ENCODE measurements at places on chromosomes 2 and 18. TPM values are rescaled to one million over a fixed set of nuclear protein-coding genes. Genes with fewer than 3 reads are reported as not detected.

- no peak for DNase-seq
Observed at GRCh38 chr2:164796999-164797398, 44.6 kb downstream of the COBLL1 start.

DNA sequence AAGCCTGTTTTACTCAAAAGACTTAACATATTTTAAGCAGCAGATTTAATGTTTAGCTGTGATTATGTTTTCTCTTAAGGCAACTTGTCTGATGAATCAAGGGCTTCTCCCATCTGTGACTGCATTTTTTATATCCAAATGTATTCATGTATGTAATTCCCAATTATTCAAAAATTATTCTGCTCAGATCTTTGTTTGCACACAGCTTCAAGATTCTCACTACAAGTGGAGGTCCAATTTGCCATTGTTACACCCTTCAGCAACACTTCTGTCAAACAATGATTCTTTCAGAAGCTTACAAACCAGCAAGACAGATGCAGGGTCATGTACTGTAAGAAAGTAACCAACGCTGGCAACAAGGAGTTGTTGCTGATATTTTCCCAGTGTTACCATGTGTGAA is 5.9 kb upstream of the LRPPRC start:
- DNase-seq = no peak

DNA sequence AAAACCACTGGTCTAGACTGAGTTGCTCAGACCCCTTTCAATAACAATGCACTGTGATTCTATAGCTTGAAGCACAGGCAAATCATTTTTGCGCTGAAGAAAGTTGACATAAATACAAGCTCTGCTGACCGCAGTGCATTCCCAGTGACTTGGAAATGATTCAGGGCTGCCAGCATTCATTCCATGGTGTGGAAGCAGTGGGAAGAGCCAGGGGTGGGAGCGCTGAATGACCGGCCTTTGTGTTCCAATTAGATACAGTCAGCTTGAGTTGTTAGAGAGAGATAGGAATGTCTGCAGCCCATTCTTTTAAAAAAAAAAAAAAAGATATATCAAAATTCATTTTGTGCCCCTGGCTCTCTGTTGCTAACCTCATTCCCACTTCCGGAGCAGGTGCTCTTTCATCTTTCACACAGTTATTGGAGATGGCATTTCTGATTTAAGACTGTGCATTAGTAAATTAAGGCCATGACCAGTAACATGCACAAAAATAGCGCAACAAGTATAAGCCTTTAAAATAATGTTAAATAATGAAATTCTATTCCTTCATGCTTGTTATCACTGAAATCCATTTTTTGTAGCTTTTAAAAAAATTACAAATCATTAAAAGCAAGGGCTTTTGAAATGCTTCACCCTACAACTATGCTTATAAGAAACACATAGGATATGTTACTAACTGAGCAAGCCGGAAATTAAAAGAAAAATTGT is 59.4 kb upstream of the CTLA4 start:
- DNase-seq = peak; percentile 61

- DNase-seq = no peak
Observed at GRCh38 chr2:239714116-239714515, 311.0 kb downstream of the NDUFA10 start.

DNA sequence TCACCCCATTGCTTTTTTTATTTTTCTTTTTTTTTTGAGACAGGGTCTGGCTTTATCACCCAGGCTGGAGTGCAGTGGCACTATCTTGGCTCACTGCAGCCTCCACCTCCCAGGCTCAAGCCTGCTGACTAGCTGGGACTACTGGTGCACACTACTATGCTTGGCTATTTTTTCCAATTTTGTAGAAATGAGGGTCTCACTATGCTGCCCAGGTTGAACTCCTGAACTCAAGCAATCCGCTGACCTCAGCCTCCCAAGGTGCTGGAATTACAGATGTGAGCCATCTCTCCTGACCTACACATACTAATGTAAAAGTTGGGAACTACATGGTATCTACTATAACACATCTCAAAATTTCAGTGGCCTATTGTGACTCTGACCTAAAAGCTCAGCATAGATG is 101.2 kb downstream of the FMNL2 start:
- no peak for DNase-seq

DNA sequence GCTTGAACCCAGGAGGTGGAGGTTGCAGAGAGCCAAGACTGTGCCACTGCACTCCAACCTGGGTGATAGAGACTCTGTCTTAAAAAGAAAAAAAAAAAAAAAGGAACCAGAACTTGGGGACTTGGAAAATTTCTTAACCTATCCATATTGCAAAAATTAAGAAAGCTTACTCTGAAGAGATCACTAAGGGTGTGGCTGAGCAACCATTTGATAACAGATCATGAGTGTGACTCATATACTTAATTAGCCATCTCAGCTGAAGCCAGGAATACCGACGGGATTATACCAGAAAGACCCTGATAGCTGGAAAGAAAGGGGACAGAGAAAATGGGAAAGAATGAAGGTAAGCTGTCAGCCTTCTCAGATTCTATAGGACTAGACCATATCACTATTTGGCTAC is 7.1 kb upstream of the ADD2 start:
- no peak for DNase-seq

DNA sequence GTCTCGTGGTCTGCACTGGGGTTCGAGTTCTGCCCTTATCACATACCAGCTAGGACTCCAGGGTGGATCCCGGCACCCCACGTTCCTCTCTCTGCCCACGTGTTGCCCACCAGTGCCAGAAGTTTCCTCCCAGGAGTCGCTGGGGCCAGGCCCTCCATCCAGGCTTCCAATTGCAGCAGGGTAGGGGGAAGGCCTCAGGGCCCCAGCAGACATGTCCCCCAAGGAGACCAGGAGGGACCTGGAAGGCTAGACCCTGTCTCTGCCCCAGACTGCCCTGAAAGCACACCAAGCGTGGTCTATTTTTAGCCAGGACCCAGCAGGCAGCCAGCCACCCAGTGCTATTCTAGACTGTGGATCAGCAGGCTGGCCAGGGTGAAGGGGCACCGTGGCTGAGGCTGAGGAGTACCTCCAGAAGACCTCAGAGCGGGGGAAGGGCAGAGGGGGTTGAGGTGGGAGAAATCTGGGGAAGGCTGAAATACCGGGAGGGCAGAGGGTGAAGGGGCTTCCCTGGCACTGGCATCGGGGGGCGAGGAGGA is 18.8 kb upstream of the TNS1 start:
- DNase-seq = no peak

DNA sequence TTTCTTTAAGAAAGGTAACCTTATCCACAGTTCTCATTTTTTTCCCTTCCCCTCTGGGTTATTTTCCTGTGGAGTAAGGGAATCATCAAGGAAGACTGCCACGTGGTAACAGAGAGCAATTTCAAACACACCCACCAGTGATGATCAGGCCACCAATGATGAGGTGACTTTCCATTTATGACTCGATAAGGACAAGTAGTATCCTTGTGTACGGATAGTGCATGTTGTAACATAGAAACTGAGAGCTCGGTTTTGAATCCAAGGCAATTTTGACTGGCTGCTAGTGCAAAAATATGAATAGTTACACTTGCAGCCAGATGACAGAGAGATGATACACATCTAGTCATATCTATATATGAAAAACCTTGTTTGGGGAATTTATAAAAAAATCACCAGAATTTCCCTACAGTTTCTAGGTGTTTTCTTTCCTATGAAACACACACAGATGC is 143.6 kb upstream of the TCF4 start:
- peak; percentile 12 for DNase-seq

GRCh38 chr18:37334631-37335408 is 230.8 kb downstream of the CELF4 start:
- DNase-seq = peak; percentile 28

GRCh38 chr2:7649461-7650228 is 732.4 kb downstream of the RNF144A start:
- DNase-seq = no peak

DNA sequence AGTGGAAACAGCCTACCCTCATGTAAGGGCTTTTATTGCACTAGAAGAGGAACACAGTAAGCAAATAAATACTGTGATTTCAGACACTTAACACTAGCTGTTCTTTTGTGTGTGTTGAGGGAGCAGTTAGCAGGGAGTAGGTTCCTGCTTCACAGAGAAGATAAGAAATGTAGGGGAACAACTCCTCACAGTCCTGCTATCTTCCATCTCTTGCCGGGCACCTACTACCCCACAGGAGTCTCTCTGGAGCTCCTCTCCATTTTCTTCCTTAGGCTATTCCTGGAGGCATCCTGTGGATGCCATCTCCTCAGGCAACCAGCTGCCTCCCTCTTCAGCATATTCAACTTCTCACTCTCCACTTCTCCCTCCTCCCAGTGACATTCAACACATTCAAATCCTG is 145.0 kb downstream of the SRBD1 start:
- no peak for DNase-seq

- DNase-seq = no peak
Observed at GRCh38 chr2:67896476-67896875, 166.3 kb downstream of the C1D start.

- DNase-seq = no peak
Observed at GRCh38 chr2:136424112-136424511, 306.2 kb upstream of the CXCR4 start.

DNA sequence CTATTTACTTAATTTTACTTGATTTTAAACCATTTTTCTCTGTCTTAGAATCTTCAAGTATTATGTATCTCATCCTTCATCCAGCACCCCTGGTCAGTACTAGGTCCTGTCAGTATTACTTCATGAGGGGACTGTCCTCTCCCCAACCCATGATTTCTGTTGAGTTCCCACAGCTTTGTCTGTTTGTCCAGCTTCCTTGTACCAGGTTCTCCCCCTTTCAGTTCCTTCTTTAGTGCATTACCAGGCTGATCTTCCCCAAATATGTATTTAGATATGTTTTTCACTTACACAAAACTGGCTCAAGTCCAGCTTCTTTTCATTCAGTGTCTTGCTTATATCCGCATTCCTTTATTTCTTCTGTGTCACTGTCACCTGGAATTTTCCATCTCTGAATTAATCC is 13.8 kb upstream of the TTC27 start:
- DNase-seq = no peak

- DNase-seq = no peak
Observed at GRCh38 chr2:179511105-179511789, 246.6 kb upstream of the SESTD1 start.

DNA sequence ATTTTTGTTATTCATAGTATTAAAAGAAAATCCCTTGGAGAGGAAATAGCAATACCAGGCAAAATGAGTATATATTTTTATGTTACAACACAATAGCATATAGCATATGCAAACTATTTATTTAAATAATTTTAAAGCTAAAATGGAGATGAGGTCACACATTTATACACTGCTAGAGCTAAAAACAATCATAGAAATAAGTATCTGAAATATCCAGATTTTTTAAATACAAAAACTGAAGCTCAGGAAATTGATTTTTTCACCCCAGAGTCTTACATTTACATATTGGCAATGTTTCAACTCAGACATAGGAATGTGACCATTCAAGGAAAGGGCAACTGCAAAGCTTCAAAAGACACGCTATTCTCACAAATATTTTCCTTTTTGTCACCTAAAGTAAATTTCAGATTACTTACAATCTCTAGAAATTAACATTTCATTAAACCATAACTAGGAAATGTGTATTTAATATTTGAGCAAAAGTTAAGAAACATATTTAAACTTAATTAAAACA is 8.9 kb downstream of the TFPI start:
- DNase-seq = no peak

- DNase-seq = no peak
Observed at GRCh38 chr2:9247177-9247576, 40.6 kb downstream of the ASAP2 start.

DNA sequence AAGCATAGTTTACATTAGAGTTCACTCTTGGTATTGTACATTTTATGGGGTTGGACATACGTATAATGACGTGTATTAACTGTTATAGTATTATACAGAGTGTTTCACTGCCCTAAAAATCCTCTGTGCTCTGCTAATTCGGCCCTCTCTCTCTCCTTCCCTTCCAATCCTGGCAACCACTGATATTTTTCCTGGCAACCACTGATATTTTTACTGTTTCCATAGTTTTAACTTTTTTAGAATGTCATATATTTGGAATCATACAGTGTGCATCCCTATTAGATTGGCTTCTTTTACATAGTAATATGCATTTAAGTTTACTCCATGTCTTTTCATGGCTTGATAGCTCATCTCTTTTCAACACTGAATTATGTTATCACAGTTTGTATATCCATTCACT is 526.7 kb downstream of the RIT2 start:
- no peak for DNase-seq

DNA sequence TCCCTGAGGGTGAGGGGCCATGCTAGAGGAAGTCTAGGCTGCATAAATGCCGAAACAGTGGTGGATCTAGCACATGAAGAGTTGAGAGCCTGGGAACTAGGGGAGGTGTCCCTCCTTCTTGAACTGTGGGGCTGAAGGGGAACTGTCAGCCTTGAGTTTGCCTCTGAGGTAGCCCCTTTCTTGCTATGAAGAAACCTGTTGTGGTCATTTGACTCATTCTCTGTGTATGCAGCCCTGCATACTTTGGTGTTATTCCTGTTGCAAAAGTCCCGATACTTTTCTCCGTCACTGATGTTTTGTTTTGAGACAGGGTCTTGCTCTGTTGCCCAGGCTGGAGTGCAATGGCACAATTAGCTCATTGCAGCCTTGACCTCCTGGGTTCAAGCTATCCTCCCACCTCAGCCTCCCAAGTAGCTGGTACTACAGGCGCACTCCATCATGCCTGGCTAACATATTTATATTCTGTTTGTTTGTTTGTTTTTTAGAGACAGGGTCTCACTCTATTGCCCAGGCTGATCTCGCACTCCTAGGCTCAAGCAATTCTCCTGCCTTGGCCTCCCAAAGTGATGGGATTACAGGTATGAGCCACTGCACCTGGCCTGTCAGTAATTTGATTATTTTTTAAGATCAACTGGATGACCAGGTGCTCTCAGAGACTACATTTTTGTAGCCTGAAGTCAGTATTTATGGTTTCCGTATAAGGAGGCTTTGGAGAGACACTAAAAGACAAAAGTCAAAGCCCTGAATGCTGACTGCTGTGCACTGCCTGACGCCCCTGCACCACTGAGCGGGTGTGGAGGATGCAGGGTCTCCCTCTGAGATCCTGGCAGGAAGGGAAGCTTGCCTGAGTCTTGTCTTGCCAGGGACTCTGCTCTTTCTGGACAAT is 126.0 kb upstream of the MSH6 start:
- DNase-seq = no peak

GRCh38 chr2:47218899-47219525 is 63.9 kb upstream of the STPG4 start:
- DNase-seq = no peak

TMBIM1 gene
- 123 TPM for total RNA-seq

MERTK gene
- total RNA-seq = under 0.01 TPM

SPP2 gene
- total RNA-seq = not detected

TMEM200C gene
- not detected for total RNA-seq

IFIH1 gene
- 3.9 TPM for total RNA-seq
